SJSA1 (cell line): ENCODE measurements at places on chromosomes 3 and 15.

- no peak for DNase-seq
Measured at GRCh38 chr3:19960696-19961095, 13.8 kb downstream of the RAB5A start.

DNA sequence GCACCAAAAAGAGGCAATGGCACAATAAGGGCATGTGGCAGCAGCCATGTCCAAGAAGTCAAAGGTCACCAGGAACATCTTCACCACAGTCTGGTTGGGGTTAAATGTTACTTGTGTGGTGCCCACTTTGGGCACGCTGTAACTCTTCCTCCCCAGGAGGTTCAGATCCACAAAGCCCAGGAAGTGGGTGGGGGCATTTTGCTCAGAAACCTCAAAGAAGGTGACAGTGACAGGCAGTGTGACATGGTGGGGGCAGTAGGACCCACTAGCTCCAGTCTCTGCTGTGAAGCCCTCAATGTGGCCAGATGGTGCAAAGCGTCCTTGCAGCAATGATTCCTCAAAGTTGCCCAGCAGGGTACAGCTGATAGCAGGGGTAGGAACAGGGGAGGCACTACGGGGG lies 5.8 kb downstream of the ZNF80 start:
- DNase-seq: no peak

- DNase-seq: no peak
Measured at GRCh38 chr3:15665510-15666150, 64.1 kb downstream of the BTD start.

DNA sequence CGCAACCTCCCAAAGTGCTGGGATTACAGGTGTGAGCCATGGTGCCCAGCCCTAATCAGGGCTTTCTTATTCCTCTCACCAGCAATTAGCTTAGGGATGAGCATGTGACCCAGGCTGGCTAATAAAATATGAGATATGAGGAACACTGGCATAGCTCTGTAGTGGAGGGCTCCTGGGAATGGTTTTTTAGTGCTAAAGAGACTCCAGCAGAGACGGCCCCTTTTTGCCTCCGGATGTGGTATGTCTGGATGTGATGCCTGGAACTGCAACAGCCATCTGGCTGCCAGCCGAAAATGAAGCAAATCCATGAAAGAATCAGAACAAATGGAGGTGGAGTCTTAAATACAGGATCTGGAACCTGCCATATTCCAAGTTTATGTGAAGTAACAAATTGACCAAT lies 69.1 kb upstream of the MAGI1 start:
- DNase-seq: peak; percentile 15

DNA sequence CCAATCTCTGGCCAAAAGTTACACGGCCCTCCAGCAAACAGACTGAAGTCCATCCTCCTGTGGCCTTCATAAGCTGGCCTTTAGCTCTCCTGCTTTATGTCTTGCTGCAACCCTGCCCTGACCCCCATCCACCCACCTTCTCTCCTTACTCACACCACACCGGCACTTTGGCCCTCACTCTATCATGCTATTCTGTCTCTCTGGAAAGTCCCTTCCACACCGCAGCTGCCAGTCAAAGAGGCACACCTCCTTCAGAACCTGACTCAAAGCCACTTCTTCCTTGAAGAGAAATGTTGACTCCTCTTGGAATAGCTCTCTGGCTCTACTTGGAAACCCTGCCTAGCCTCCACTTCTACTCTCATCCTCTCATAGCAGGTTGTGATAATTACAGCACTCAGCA lies 4.5 kb downstream of the GPR156 start:
- DNase-seq: no peak

DNA sequence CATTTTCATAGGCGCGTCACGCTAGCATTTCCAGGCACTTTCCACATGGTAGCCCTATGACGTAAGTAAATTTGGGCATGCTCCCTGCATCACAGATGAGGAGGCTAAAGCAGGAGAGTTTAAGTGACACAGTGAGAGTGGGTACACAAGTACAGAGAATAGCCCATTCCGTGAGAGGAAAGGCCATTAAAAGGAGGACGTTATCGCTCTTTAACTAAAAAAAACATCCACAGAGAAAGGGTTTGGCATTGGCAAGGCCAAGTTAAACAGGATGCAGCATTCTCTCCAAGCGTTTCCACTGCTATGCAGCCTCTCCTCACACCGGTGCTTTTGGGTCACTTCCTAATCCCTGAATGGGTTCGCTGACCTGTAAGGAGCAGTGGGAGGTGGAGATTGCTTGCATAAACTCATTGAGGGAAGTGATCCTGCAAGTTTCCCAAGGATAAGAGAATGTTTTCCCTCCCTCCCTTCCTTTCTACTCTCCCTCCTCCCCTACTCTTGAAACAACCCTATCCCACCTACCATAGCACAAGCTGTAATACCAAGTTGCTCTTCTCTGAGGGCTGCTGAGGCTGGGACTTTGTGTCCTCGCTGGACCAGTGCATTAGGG lies 147.7 kb downstream of the VGLL4 start:
- no peak for DNase-seq
